ENCODE measurements at places on chromosomes 6 and 20. TPM values are rescaled to one million over a fixed set of nuclear protein-coding genes. Genes with fewer than 3 reads are reported as not detected.

The C6orf163 gene
- total RNA-seq = 1.4 TPM

The C20orf202 gene
- not detected for total RNA-seq

The IL17F gene
- not detected for total RNA-seq

The ADRM1 gene
- total RNA-seq = 159 TPM

The HLA-DPA1 gene
- total RNA-seq = 1.2 TPM

The PLA2G7 gene
- total RNA-seq = not detected

The HLA-DOB gene
- 2.5 TPM for total RNA-seq

The TMEM217 gene
- 1.9 TPM for total RNA-seq

The CGA gene
- total RNA-seq = not detected

The SRMS gene
- total RNA-seq = not detected

The SOX4 gene
- total RNA-seq = 0.29 TPM

The C6orf15 gene
- not detected for total RNA-seq

The HSPA1A gene
- total RNA-seq = 265 TPM

The HBS1L gene
- total RNA-seq = 128 TPM

The BTNL2 gene
- not detected for total RNA-seq

The LGSN gene
- total RNA-seq = not detected

The TREML2 gene
- total RNA-seq = 1.9 TPM

The SULF2 gene
- 0.33 TPM for total RNA-seq

The GMEB2 gene
- 11.5 TPM for total RNA-seq

The SEMG1 gene
- total RNA-seq = not detected

The ATRN gene
- 10.3 TPM for total RNA-seq
